ENCODE measurements at places on chromosomes 3 and 15.

DNA sequence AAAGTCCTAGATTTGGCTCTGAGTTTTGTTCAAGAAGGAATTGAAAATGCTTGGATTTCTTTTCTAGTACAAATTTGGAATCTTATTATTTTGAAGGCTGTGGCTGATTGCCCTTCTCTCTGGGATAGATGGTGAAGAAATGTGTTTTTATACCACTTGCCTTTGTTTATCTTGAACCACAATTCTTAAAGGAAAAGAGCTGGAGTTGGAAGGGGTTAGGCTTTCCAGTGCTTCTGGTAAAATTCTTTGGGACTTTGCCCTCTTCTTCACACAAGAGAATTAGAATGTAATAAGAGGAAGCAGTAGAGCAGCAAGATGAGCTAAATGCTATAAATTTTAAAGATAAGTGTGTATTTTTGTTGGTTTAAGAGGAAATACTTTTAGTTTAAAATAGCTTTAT, 65.8 kb downstream of the COL6A5 start:
- no peak for DNase-seq

- no peak for DNase-seq
These were observed 4.4 kb downstream of the MBD4 start for GRCh38 chr3:129435367-129435766.

GRCh38 chr3:25461946-25462345, 33.9 kb downstream of the RARB start:
- no peak for DNase-seq

DNA sequence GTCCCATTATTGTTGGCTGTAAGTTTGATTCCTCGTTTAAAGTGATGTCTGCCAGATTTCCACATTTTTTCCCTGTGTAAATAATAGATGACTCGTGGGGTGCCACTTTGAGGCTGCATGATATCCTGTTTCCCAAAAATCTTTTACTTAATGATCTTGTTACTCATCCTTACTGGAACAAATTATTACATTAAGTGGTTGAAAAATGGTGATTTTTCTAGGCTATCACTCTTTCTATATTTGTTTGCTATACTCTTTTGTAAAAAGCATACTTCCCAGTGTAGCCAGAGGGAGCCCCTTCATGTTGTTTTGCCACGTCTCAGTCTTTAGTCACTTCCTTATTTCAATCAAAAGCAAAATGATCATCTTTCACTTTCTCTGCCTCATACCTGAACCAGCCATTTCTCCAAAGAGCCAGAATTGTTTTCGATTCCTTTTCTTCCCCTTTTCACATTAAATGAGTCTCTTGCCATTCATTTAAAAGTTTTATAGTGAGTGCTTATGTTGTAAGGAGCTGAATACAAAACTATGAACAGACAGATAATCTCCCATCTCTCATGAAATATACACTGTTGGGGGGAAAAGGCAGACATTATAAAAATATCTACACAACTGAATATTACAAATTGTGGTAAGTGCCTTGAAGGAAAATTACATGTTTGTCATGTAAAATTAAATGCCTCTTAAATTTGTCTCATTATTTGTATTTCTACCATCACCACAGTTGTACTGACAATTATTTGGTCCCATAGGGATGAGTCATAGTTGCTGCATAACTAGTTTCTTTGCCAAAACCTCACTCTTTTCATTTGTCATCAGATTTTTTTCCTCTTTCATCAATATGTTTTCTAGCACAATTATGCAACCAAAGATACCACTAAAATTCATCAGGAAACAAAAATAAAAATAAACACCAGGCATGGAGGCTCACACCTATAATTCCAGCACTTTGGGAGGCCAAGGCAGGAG, 41.5 kb downstream of the ADGRG7 start:
- no peak for DNase-seq

GRCh38 chr3:135736740-135737139, 228.8 kb upstream of the PPP2R3A start:
- DNase-seq = no peak

DNA sequence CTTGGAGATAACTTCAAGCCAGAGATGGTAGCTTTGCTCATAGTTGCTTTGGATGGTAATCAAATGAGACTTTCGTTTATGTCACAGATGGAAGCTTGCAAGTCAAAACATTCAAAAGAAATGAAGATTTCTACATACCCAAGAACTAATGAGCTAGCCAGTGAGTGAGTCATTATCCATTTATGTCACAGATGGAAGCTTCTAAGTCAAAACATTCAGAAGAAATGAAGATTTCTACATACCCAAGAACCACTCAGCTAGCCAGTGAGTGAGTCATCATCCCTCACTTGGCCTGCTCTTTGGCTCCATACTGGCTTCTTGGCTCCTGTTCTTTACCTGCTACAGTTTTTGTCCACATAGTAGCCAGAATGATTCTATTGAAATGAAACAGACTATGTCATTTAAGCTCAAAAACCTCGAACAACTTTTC, 559.8 kb upstream of the CBLB start:
- DNase-seq = no peak
